ENCODE measurements at places on chromosomes 16 and 17.

- no peak for DNase-seq
Observed at GRCh38 chr16:7390974-7391373, 58.3 kb downstream of the RBFOX1 start.

DNA sequence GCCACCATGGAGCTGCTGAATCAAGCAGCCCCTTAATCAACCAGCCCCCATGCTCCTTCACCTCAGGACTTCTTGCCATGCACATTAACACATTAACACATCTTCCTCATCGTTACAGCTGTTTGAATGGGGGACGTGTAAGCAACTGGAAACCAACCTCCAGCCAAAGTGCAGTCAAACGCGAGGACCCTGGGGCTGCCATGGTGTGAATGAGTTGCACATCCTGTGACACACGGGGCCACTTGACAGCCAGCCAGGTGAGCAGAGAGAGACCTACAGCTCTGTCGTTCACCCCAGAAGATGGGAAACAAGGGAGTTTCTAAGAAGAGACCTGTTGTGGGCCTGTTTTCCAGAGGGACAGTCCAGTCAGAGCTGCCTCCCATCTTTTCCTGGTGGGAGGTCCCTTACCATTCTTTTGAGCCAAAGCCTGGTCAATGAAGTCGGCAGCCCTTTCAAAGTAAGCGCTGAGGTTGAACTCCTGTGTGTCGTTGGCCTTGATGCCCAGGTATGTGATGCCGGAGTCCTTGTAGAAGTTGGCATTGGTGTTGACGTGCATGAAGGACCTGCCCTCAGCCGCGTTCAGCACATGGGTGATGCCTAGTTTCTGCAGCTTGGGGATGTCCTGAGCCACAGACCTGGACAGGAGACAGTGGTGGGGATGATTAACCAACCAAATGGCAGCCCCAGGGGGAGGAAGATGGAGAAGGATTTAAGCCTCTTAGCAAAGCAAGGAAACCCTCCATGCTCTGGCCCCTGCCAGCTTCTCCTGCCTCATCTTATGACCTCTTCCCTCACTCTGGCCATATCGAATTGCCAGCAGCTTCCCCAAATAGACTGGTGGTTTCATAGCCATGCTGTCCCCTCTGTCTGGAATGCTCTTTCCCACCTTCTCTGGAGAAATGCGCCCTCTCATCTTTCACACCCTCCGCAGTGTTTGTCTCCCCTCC lies 4.2 kb downstream of the DUSP3 start:
- no peak for DNase-seq

DNA sequence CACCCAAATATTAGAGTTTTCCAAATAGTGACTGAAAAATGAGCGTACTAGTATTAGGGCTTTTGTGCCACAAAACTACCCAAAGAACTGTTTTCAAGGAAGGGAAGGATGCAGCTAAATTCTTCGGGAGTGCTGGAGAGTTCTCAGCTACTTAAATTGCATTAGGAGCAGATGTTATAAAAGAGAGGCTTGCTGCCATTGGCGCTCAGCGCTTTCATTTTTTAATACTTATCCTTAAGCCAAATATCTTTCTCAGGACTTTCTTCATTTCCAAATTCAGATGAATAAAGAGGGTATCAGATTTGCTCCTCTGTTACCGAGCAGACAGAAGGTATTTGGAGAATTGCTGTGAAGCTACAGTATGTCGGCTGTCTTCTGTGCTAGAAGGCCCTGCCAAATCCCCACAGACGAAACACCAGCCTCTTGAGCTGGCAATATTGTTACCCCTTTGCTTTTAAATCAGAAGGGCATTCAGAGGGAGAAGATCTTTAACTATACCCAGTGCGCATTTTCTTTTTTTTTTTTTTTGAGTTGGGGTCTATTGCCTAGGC lies 47.2 kb upstream of the CLEC18A start:
- DNase-seq: no peak

GRCh38 chr17:19010729-19011505 lies 6.4 kb upstream of the FAM83G start:
- no peak for DNase-seq

GRCh38 chr16:69273009-69273408 lies 38.1 kb upstream of the VPS4A start:
- DNase-seq: no peak

- no peak for DNase-seq
Observed at GRCh38 chr17:82519971-82520903, 705 bp downstream of the FOXK2 start.

DNA sequence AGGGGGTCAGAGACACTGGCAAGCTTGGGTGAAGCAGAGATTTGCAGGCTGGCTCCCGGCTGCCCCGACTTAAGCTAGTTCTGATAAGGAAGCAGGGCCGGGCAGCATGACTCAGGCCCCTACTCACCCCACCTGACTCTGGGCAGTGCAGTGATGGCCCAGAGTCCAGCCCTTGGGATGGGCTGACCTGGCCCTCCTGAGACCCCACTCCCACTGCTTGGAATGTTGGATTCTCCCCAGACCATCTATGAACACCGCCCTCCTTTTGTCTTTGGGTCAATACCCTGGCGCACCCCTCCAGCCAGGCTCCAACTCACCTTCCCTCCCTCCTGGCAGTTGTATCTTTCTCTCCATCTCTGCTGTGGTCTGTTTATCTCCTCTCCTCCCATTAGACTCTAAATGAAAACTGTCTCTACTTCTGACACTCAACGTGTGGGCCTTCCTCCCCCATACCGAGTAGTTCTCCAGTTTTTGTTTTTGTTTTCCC lies 21.0 kb downstream of the LGALS3BP start:
- DNase-seq: no peak

DNA sequence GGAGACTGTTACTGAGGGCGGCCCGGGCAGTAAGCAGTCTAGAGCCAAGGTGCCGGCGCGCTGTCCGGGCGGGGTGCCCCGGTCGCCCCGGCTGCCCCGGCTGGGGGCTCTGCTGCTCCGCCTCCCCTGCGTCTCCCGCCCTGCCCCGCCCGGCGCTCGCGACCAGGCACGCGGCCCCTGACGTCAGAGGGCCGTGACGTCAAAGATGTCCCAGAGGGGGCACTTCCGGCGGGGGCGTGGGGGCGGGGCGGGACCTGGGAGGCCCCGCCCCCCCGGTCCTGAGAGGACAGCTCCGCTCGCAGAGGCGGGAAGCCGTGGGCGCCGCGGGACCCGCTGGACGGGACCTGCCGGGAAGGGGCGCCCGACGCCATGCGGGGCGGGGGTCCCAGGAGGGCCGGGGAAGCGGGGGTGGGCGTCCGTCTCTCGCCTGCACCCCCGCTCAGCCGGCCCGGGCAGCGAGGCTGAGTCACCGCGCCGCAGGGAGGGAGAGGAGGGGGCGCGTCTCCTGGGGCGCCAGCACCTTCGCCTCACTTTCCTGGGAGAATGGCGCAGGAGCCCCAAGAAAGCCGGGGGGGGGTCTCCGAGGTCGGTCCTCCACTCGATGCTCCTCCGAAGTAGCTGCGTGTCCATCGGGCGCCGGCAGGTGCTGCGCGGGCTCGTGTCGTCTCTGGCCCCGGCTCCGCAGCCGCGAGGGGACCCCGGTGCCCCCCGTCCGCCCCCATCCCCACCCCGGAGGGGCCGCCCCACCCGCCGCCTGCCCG lies 4.4 kb upstream of the HIC1 start:
- DNase-seq: no peak

GRCh38 chr17:51006601-51007000 lies 114.1 kb downstream of the SPAG9 start:
- no peak for DNase-seq

DNA sequence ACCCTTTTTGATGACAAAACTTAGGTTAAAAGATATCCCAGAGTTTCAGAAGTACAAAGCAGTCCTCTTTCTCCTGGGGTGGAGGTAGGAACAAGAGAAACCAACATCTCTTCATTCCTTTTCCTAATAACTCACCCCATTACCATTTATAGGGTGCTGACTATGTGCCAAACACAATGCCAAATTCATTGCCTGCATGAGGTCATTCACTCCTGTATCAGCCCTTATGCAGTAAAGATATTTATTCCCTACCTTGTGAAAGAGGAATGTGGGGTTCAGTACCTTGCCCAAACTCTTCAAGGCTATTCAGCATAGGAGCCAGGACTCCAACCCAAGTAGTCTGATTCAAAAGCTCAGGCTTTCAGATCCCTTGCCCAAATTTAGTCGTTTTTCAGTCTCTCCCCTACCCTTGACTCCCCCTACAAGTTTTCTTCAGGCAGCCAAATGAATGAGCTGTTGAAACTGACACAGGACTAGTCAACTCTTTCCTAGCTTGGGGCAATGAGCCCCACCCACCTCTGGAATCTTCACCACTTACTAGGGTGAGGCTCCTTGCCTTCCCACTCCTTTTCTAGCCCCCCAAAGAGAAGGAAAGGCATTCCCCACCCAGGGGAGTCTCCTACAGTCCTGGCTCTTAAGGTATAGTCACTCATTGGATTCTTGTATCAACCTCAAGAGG lies 5.9 kb downstream of the KRT14 start:
- no peak for DNase-seq

DNA sequence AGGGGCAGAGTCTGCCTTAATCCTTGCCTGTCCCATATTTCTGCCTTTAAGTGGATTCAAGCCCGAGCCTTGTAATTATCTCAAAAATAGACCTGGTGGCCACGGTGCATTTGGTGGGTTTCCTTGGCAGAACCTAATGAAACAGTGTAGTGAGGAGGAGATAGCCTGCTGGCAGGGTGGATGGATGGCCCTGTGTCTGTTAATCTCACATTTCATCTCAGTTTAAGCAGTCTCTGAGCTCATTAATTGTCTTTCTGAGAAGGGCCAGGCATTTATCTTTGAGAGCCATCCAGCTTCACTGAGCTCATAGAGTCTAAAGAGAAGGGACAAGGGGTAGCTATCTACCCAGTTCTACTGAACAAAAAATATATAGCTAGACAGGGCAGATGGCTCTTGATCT lies 364.0 kb upstream of the EEF2KMT start:
- no peak for DNase-seq

DNA sequence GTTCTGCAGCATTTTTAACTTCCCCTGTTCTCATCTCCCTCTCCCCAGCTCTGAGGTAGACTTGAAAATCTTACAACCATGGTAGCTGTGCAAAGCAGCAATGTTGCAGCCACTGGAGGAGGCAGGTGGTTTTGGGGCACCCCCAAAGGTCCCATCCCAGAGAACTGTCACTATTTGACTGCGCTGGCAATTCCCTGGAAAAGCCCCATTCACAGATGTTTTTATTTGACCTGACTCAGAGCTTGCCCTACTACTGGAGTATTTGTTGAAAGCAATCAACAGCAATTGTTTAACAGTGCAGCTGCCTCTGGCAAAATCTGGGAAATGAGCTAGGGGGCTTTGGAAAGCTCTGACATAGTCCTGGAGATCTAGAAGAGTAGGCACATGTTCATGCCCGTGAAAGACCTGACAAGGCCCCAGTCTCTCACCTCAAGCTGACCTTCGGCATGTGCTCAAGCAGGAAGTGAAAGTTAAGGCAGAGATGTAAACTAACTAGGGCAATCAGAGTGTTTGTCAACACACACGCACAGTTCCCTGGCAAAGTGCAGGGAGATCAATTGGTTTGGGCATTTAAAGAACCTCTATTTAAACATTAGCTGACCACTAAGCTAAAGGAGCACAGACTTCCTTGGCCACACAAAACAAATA lies 19.7 kb upstream of the PIK3R5 start:
- DNase-seq: no peak

DNA sequence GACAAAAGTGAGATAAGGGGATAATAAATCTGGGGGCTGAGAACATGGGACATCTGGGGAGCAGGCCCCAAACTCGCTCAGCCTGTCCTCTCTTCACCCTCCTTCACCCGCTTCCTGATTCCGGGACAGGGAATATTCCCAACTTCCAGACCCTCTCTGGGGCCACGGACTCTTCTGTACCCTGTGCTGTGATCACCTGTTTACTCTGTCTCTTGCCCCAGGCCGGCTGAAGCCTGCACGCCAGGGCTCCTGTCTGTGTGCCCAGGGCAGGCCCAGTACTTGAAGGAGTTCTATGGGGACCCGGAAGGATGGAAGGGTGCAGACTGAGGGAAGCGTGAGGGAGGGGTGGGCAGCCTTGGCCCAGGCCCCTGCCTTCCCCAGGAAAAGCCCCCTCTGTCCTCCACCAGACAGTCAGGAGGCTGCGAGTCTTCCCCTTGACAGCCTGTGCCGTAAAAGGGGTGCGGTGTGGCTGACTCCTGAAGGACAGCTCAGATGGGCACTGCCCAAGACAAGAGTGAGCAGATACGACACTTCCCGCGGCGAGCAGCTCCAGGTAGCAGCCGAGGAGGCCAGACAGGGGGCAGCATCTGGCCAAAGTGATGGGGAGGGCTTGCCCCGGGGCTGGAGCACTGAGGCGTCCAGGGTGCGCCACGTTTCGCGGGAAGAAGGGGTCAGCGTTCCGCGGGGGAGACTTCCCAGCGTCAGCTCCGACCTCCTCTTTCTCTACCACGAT lies 1.0 kb upstream of the CCNF start:
- no peak for DNase-seq

GRCh38 chr16:69924041-69924775 lies 26.9 kb upstream of the CLEC18A start:
- DNase-seq: no peak

DNA sequence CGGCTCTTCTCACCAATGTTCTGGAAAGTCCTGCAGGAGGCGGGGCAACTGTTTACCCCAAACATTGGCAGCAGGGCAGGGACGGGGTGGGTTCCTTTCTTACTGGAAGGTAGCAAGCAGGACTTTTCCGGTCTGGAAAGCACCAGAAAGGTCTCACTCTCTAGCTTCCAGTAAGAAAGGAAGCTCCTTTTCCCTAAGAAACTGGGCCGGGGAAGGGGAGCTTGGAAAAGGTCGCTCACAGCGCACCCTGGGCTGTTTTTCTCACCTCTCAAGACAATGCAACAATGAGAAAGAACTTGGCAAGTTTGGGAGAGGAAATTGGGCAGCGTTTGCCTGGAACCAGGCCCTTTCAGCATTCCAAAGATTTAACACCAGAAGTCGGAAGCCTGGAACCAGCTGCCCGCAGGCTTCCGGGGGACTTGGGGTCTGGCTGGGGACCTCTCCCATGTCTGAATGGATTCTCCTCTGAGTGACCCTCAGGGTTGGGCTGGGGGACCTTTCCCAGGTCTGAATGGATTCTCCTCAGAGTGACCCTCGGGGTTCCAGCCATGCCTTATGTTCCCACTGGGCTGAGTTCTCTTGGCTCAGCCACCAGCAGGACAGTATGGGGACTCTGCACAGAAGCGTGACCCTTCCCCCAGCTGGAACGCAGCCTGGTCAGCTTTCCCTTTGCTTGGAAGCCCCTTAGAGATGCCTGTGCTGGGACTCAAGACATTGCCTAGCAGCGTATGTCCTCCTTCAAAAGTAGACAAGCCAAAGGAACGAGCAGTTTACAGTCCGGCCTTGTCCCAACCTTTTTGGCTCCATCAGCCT lies 166.5 kb upstream of the PLCG2 start:
- no peak for DNase-seq

GRCh38 chr16:87956365-87957231 lies 5.4 kb downstream of the BANP start:
- DNase-seq: no peak

GRCh38 chr17:64441772-64442540 lies 7.0 kb upstream of the MILR1 start:
- DNase-seq: no peak
